ENCODE measurements at places on chromosomes 3 and 15.

- no peak for DNase-seq
Observed at GRCh38 chr3:70620956-70621355, 308.5 kb upstream of the MDFIC2 start.

- peak; percentile 25 for DNase-seq
Observed at GRCh38 chr3:50268703-50269451, at the start of gene SEMA3B. Gene SEMA3B (plus strand): TSS chr3:50269147. CDS start chr3:50269241, 94 bp downstream.

DNA sequence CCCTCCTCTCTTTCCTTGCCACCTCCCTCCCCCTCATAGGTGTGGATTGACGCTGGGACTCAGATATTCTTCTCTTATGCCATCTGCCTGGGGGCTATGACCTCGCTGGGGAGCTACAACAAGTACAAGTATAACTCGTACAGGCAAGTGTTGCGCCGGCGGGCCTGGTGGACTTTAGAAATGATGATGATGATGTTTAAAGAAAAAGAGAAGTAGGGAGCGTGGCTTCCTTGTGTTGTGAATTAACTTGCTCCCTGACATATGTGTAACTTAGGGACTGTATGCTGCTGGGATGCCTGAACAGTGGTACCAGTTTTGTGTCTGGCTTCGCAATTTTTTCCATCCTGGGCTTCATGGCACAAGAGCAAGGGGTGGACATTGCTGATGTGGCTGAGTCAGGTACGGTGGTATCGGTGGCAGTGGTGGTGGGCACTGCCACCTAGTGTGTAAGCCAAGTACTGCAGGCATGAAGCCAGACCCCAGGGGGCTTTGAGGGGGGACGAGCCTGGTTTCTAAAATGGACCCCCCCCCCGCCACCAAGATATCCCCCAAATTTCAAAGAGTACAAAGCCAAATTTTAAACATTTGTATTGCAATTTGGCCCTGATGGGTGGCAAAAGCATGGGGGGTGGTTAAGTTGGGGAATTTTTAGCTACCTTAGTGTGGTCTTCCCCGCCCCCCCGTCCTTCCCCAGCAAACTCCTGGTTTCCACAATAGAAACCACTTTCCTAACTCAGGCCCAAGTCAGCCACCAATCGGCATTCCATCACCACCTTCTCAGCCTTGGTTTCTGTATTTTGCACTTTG lies 65.6 kb downstream of the SLC6A6 start:
- peak; percentile 3 for DNase-seq

DNA sequence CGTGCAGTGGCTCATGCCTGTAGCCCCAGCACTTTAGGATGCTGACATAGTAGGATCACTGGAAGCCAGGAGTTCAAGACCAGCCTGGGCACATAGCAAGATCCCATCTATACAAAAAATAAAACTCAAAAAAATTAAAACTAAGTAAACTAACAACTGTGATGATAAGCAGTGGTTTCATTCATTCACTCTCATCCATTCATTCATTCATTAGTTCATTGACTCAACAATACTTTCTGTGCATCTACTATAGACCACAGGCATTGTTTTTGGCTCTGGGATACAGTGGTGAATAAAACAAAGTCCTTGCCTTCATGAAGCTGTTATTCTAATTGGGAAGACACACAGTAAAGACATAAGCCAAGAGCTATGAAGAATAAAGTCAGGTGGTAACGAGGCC lies 7.5 kb upstream of the TMEM212 start:
- no peak for DNase-seq

DNA sequence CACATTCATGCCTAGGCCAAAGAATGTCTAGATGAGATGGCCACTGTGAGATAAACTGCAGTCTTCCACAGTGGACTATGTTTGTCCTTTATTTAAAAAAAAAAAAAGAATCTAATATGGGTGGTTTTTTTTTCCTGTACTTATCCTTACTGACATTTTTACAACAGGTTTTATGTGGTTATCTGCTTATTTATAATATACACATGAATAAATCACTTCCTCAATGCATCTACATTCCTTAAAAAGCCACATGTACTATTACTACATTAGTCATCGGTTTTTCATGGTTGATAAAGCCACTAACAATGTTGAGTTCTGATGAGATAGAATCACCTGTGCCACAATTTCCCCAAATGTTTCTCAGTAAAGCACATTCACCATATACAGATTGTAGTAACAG lies 341.3 kb upstream of the THBS1 start:
- no peak for DNase-seq

DNA sequence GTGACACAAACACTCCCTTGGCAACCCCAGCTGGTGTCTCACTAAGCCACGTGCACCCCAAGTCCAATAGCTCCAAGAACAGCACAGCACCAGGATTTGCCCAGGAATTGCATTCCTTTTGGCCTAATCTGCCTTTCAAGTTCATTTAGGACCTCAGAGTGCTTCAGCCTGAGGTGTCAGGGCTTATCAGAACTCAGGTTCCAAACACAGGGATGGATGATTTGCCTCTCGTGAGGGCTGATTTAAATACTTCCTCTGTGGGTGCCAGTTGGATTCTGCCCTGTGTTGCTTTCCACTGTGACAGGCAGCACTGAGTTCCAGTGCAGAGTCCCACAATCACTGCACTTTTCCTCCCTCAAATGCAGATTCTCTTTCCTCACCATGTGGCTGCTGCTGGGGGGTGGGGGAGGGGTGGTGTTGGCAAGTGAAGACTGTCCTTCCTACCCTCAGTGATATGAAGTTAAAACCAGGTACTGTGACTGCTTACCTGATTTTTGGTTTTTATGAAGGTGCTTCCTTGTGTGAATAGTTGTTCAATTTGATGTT lies 204.3 kb upstream of the STAC start:
- DNase-seq, result peak; percentile 8

GRCh38 chr3:158935846-158936245 lies 134.0 kb downstream of the MFSD1 start:
- DNase-seq, result no peak

GRCh38 chr3:99911433-99911832 lies 93.8 kb downstream of the CMSS1 start:
- no peak for DNase-seq

- DNase-seq, result no peak
Observed at GRCh38 chr3:4575381-4575780, 82.2 kb downstream of the ITPR1 start.

GRCh38 chr3:31829826-31830426 lies 151.1 kb downstream of the OSBPL10 start:
- no peak for DNase-seq

DNA sequence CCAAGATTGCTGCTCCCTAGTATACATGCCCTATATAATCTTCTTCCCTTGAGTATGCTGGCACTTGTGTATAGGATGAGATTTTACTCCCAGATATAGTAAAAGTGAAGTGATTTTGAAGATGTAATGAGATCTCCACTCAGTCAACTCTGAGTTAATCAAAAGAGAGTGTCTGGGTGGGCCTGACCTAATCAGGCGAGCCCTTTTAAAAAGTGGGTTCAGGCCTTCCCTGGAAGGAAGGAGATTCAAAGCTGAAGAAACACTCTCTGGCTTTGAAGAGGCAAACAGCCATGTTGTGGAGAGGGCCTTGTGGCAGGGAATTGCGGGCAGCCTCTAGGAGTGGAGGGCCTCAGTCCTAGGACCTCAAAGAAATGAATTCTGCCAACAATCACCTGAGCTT lies 5.5 kb upstream of the STARD5 start:
- DNase-seq, result no peak

DNA sequence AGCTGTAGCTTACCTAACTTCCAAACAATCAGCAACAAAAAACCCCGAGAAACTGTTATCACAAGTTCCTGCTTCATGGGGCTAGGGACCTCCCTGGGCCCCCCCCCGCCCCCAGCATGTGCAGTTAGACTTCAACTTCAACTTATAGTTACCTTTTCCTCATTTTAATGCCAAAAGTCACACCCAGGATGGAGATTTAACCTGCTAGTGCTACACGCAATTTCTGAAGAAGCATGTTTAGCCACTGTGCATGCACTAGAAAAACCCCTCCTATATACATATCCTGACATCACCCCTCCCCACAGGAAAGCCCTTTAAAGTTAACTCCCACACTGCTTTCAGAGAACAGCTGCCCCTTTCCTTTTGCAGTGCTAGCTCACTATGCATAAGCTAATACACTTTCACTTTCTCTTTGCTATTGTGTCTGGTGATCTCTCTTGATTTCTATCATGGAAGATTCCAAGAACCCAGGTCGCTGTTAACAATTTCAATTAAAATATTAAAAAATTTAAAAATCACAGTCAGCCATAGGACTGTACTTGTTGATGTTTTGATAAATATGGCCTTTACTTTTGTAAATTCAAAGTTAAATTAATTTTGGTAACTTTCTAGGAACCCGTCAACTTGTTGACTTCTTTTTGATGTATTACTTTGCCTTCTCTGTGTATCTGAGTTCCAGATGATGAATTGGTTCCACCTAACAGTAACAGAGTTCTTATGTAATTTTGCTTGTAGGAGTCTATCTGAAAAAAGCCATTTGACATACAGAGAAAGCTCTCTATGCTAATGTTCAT lies 75.2 kb upstream of the ACAD9 start:
- DNase-seq, result no peak

DNA sequence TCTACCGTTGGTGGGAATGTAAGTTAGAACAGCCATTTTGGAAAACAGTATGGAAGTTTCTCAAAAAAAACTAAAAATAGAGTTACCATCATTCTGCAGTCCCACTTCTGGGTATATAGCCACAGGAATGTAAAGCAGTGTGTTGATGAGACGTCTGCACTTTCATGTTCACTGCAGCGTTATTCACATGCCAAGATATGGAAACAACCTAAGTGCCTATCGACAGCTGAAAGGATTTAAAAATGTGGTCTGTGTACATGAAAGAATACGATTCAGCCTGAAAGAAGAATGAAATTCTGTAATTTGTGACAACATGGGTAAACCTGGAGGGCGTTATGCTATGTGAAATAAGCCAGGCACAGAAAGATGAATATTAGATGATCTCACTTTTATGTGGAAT lies 157.7 kb downstream of the THSD4 start:
- DNase-seq, result no peak

DNA sequence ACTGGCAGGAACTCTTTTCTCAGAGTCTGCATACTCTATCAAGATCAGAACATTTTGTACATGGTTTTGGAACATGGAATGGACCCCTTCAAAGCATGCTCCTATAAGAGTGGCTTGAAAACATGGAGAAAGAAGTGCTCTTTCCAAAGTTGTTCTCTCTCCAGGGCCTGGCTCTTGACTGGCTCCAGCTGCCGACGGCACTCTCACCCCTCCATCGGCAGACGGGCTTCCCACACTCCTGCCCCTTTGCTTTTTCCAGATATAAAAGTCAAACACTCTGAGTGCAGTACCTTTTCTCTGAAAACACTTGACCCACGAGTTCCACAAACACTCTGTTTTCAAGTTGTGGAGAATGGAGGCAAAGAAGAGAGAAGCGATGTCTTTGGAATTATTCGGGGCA lies 72.5 kb upstream of the ONECUT1 start:
- DNase-seq, result no peak

DNA sequence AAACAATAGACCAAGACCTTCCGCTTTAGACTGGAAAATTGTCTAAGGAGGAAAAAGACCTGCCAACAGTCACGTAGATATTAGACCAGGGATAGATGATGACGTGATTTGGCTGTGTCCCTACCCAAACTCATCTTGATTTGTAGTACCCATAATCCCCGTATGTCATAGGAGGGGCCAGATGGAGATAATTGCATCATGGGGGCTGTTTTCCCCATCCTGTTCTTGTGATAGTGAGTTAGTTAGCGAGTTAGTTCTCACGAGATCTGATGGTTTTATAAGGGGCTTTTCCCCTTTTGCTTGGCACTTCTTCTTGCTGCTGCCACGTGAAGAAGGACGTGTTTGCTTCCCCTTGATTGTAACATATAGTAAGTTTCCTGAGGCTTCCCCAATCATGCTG lies 31.7 kb upstream of the SUCLG2 start:
- no peak for DNase-seq

DNA sequence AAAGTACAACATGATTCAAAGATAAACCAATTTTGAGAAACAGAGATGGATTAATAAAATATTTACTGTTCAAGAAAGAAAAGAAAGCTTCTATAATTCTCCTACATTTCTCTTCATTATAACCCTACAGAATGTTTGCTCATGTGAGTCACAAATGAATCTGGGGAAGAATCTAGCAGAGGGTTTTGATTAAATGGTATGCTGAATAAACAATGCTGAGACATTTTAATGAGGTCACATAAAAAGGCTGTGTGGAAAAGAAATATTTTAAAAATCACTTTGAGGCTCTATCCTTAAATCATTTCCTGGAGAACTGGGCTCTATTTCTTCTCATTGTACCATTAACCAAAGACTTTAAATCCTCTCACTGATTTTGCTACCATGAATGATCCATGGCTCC lies 727.7 kb downstream of the NTRK3 start:
- no peak for DNase-seq

- peak; percentile 43 for DNase-seq
Observed at GRCh38 chr3:14203521-14204079, 25.0 kb downstream of the LSM3 start.

GRCh38 chr15:38176155-38176554 lies 76.5 kb upstream of the SPRED1 start:
- no peak for DNase-seq

- no peak for DNase-seq
Observed at GRCh38 chr3:53401154-53401553, 53.8 kb upstream of the DCP1A start.

DNA sequence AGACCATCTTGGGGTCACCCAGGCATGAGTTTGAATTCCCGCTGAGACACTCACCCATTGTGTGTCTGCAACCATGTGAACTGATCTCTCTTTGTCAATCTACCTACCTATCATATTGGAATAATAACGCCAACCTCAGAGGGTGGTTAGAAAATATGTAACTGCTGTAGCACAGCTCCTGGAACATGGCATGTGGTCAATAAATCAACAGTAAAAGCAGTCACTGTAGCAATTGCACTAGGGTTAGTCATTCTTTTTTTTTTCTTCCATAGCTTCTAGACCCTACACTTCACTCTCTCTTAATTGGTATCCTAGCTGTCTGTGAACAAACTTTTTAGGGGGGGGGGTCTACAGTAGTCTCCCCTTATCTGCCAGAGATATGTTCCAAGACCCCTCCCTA lies 64.2 kb upstream of the SLCO2A1 start:
- no peak for DNase-seq

GRCh38 chr3:106067711-106068110 lies 198.9 kb upstream of the CBLB start:
- DNase-seq, result no peak

DNA sequence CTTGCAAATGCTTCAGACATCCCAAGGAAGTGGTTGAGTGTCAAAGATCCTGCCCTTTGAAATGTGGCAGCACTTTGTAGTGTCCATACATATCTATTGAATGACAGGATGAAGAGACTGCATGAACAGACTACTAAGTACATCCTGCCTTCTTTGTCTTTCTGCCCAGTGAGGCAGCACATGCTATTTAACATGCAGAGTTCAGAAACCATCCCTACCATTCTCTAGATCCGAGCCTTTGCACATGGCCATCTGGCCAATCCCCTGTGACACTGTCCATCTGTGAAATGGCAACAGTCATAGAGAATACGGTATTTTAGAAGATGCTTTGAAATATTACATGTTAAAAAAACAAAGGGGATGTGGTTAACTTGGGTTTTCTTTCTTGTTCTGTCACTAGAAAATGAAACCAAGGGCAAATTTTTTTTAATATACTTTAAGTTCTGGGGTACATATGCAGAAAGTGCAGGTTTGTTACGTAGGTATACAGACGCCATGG lies 519.6 kb downstream of the NTRK3 start:
- no peak for DNase-seq
